ENCODE measurements at places on chromosomes 6 and 20.

GRCh38 chr6:166830185-166830890, 126.0 kb downstream of the RNASET2 start:
- no peak for DNase-seq

GRCh38 chr20:36856195-36856594, 19.7 kb upstream of the TLDC2 start:
- peak; percentile 46 for DNase-seq

- no peak for DNase-seq
These were observed 152.4 kb upstream of the MAN1A1 start for GRCh38 chr6:119501798-119502483.

DNA sequence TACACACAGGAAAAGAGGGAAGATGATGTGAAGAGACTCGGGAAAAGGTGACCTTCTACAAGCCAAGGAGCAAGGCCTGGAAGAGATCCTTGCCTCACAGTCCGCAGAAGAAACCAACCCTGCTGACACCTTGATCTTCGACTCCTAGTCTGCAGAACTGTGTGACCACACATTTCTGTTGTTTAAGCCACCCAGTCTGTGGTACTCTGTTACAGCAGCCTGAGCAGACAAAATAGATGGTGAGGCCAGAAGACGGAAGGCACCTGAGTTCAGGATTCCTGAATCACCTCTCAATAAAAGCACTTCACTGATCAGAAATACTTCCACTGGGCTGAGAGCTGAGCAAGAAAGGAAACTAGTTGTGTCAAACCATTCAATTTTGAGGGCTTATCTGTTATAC, 103.3 kb downstream of the BACH2 start:
- DNase-seq = no peak

DNA sequence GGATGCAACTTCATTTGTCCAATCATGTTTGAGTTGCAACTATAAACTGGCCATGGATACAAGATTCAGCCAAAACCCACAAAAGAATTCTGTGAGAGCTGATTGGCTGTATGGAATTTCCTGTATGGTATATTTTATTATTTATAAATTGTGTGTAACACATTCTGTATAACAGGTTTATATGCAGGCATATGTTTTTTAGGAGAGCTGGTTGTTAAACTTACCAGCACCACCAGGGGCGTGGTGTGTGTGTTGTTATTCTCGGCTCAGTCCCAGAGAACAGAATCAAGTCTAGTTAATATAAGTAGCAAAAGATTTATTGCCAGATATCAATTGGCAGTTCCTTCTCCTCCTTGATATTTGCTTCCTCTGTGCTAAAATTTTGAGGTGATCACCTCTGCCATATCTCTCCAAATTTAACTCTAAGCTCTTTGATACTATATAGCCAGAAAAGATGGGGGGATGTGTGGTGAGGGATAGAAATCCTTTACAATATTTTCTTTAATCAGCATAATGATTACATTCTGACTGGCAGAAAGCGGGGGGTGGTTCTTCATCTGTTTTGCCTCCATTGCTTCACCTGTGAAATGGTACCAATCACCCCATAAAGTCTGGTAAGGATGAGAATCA, 22.9 kb downstream of the CNBD2 start:
- peak; percentile 21 for DNase-seq

- DNase-seq = no peak
These were observed 117.4 kb upstream of the GRIK2 start for GRCh38 chr6:101276066-101276465.

DNA sequence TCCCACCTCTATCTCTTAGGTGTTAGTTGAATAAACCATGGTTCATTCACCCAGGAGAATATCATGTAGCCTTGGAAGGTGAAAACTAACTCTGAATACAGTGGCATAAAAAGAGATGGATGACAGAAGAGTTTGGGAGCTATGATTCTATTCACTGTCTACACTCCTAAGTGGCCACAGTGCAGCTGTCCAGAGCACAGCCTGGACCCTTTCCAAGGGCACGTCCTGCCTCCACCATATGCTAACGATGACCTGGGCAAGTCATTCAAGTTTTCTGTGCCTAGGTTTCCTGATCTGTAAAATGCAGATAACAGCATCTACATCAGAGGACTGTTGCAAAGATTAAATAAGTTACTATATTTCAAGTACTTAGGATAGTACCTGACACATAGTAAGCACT, 314.1 kb downstream of the PTPRT start:
- DNase-seq = no peak

DNA sequence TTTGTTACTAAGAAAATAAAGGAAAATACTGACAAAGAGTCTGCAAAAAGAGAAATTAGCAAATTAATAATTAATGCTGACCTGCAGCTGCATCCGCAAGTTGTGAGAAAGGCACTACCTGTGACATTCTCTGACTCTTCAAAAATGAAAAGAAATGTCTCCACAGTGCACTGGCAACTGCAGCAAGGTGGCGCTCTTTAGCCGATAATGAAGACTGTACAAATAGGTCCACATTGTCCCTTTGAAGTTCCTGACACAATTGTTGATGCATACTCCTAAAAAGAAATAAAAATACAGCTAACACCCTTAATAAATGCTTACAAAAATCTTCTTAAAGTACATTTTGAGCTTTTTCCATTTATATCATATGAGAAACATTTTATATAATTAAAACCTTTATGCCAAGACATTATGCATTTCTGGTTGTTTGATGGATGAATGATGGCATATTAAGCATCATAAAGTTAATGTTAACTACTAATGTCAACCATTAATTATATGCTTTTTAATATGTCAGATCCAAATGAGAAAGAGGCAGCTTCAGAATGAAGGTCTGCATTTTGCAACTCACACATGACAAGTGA, 96.5 kb downstream of the MMS22L start:
- peak; percentile 69 for DNase-seq

DNA sequence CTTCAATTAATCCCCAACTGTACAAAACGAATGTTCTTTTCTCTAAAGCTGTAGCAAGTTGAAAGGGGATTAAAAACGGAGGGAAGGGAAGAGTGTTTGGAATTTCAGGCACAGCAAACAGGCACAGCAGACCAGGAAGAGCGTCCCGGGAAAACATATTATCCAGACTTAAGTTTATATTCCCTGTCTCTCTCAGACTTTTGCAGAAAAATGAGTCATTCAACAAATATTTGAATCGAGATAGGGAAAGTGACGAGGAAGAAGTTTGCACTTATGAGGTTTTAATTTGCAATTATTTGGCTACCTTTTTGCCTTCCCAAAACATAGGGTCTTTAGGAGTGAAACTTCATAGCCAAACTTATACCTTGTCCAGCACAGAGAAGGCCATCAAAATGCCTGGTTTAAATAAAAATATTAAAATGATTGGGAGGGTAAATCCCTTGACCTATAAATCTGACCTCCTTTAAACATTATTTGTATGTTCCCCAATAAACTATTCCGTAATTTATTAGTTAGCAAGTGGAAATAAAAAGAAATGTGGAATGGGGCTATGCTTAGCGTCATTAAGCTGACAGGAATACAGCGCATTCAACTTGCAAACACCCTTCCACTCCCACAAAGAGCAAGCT, 16.0 kb downstream of the HFE start:
- peak; percentile 53 for DNase-seq

DNA sequence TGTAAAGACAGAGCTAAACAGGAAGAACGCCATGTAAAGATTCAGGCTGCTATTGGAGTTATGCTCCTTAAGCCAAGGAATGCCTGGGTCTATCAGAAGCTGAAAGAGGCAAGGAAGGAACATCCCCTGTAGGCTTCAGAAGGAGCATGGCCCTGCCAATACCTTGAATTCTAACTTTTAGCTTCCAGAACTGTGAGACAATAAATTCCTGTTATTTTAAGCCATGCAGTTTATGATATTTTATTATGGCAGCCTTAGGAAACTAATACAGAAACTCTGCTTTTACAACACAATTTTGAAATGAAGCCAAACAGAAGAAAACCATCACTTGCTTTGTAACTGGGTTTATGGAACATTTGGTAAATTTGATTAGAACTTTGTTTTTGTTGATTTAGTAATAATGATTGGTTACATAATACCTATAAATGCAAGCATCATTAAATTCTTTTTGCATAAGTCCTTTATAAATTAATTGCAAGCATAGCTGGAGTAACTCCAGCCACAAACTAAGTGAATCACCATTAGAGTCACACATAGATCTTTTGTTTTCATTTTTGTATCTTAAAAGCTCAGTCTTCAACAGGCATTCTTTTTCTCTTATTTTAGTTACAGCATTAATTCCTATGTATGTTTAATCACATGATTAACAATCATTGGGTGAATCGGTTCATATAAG, 33.5 kb upstream of the TSPYL1 start:
- DNase-seq = peak; percentile 64

DNA sequence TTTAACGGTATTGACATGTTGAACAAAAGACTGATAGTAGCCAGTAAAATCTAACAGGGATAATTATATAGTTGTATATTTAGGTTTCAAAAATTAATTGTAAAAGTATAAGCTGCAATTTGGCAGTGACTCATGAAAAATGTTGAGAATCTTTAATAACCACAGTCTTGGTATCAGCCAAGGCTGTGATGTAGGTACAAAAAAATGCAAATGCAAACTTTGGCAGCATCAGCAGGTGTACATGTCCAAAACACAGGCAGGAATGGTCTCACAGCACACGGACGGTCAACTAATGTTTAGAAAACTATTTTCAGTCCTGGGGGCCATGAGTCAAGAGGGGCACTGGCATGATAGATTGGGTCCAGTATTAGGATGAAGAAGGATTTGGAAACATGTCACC, 58.5 kb upstream of the BEND3 start:
- peak; percentile 6 for DNase-seq

DNA sequence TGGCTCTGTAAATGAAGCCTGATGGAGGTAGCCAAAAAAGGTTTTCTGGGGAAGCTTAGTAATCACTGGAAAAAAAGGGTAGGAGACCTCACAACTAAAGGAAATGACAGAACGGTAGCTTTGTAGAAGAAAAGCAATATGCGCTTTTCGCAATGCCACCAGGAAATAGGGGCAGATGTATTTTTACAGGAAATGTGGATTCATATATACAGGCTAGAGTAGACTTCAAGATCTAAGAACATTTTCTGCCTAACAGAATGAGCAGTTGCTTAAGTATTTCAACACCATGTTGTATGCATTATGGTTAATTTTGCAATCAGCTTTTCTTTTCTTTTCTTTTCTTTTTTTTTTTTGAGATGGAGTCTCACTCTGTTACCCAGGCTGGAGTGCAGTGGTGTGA, 219.6 kb downstream of the CD83 start:
- peak; percentile 72 for DNase-seq

- DNase-seq = peak; percentile 98
These were observed 209.4 kb upstream of the MCHR2 start for GRCh38 chr6:100203400-100203799.

DNA sequence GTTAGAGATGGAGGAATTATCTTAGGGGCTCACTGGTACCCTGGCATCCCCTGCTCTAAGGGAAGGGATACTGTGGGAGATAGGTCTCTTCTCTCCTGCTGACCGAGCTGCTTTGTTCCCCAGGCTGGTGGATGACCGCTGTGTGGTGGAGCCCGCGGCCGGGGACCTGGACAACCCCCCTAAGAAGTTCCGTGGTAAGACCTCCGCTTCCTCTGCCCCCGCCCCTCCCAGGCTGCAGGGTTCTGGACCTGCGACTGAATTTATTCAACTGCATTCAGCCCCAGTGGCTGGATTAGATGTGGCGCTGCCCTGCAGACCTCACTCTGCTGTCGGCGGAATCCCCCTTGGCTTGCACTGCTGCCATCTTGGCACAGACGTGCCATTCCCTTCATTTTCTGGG, 19.2 kb downstream of the ITPR3 start:
- DNase-seq = no peak

Data from AG10803 (cell line).